Left ventricle myocardium superior (tissue), 1 donor: ENCODE measurements at places on chromosomes 6 and 20.

DNA sequence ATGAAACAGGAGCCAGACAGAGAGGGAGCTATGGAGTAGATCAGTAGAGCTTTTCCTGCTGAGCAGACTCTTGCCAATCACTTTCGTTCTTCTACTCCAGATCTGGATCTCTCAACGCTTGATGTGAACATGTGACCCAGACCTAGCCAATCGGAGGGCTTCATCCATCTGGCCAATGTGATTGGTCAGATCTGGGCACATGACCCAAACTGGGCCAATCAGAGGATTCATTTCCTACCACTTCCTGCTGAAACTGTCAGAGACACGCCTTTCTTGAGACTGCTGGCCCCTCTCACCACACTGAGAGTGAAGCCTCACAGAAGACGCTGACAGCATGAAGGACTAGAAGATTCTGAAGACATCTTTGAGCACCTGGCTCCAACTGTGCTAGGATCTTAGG, 44.2 kb upstream of the ZMYND8 start:
- DNase-seq, result no peak

DNA sequence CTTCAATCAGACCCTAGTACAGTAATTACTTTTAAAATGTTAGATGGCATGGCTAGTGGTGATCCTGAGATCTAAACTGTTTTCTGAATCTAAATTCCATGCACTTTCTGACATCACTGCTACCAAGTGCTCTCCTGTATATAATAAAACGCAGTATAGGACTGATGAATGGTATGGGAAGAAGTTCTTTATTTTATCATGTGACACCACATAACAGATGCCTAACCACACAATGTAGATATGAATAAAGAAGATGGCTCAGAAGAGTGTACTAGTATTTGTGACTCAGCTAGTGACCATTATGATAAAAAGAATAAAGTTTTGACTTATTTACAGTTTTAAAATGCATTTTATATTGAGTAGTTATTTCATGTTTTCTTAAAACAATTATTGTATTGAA, 8.5 kb downstream of the NDUFAF4 start:
- DNase-seq, result no peak

- no peak for DNase-seq
Observed at GRCh38 chr6:54108271-54108670, 3.0 kb upstream of the MLIP start.

GRCh38 chr6:141313986-141314385, 818.7 kb upstream of the GJE1 start:
- no peak for DNase-seq

DNA sequence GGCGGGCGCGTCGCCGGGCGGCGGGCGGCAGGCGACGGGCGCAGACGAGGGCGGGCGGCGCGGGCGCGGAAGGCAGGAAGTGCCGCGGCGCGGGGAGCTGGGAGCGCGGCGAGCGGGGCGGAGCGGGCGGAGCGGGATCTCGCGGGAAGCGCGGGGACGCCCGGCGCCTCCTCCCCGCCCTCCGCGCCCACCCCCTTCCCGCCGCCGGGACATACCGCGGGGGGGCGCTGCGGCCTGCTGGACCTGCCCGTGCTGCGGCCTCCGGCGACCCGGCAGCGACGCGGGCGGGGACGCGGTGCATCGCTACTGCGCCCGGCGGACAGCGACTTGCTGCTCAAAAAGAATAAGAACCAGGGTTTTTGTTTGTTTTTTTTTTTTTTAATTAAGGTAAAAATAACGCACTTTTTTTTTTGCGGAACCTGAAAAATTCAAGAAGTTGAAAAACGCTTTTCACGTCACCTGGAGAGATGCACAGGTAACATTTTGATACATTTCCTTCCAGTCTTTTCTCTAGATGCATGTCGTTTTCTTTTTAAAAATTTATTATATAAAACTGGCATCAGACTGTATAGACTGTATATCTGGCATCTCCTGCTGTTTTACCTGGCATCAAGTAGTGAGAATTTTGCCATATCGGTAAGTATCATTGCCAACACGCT, at the start of gene CENPB:
Gene CENPB (minus strand): TSS at position 76 of the 659 bp plus-strand sequence. CDS start 257 bp downstream, outside the sequence.
- peak; percentile 95 for DNase-seq

DNA sequence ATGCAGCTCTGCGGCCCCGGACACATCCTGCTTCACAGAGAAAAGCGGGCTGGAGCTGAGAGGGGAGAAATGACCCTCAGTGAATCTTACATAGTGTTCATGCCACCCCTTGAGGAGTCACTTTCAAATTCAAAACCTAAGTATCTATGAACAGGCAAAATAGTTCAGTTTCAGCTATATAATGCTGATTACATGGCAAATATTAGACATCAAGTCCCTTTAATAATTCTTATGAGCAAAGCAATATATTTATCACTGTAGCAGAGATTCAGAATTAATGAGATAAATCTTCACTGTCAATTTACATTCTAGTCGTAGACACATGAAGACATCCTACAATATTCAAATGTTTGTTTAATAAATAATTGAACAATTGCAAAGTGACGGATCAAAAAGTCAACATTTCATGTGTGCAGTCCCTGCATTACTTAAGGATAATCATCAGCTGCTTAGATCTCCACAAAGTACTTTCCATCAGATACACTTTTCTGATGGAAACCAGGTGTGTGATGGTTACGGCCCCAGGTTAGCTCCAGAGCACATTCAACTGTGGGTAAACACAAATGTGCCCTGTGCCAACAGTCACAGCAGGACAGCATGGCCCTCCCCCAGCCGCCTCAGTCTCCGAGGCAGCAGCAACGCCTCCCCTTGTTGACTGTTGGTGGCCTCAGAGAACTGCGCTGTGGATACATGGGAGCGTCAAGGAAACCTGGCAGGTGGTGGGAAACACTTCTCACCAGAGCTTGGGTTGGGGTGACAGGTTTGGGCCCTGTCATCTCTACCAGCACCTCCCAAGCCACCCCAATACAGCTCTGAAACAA, 787 bp upstream of the PRR18 start:
- DNase-seq, result no peak
